Omental fat pad (tissue), 4 donors: ENCODE measurements at places on chromosomes 5 and 9.

DNA sequence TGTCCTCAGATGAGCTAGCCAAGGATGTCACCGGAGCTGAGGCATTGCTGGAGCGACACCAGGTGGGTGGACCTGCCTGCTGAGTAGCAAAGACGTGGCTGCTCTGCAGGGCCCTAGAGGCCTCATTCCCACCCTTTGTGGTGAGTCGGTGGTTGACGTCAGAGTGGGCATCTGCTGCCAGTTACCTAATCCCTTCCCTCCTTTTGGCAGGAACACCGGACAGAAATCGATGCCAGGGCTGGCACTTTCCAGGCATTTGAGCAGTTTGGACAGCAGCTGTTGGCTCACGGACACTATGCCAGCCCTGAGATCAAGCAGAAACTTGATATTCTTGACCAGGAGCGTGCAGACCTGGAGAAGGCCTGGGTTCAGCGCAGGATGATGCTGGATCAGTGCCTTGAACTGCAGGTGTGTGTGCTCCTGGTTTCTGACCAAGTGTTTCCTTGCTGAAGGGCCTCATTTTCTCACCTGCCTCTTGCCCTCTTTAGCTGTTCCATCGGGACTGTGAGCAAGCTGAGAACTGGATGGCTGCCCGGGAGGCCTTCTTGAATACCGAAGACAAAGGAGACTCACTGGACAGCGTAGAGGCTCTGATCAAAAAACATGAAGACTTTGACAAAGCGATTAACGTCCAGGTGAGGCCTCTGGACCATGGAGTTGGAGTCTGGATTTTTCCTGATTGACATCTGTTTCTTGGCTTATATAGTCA, 48.9 kb downstream of the DYNC2I2 start:
- peak; percentile 28 for DNase-seq

GRCh38 chr5:38414348-38414747, 142.1 kb downstream of the LIFR start:
- no peak for DNase-seq

DNA sequence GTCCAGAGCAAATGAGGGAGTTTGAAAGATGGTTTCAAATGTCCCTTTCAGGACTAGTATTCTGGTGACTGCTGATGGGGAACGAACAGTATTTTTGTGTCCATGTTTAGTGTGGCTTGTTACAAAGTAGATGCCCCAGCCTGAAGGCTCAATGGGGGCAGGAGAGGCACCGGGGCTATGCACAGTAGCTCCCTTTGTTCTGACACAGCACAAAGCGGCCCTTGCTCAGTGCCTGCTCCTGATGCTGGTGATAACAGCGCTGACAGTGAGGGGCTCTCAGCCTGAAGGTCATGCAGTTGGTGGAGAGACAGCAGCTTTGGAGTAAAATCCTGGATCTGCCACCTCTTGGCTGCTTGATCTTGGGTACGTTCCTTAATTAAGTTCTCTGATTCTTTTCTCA, 188.9 kb downstream of the SLIT3 start:
- no peak for DNase-seq

- DNase-seq, result no peak
These were observed 150.0 kb downstream of the NSG2 start for GRCh38 chr5:174195517-174195916.

GRCh38 chr5:12242950-12243888, 339.0 kb upstream of the CTNND2 start:
- DNase-seq, result no peak

DNA sequence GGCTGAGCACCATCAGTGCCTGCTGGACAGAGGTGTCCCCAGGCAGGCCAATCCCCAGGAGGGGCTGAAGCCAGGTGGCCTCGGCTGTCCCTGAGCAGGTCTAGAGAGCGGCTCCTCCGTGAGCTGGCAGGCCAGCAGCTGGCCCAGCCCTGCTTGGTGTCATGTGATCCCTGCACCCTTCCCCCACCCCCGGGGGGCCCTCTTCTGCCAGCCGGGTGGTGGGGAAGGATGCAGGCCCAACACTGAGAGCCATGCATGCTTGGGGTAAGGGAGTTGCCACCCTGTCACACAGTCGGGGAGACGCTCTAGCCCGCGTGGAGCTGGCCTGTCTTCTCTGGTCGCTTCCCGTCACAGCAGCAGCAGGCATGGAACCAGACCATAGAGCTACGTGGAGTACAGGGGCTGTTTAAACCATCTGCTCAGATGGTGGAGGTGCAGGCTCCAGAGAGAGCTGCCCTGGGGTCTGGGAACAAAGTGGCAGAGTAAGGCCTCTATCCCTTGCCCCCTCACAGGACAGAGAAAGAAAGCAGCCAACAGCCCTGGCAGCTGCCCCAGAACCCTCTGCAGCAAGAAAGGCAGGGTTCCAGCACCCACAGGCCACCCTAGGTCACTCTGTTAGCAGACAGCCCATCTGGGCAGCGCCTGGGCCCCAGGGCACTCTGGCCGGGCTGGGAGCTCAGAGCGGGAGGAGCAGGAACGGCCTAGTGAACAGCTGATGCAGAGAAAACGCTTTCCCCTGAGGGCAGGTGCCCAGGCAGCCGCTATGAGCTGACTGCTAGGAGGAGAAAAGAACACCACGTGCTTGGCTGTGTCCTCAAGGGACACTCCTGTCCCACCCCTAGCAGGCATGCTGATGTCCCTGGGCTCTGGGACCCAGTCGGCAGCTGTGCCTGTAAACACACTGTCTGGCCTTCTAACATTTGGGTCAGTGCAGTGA, 6.8 kb downstream of the RALGDS start:
- no peak for DNase-seq

GRCh38 chr5:43041669-43042175, 1.6 kb upstream of the ANXA2R start:
- no peak for DNase-seq

- DNase-seq, result no peak
These were observed 12.6 kb downstream of the FOXD1 start for GRCh38 chr5:73435759-73436534.

DNA sequence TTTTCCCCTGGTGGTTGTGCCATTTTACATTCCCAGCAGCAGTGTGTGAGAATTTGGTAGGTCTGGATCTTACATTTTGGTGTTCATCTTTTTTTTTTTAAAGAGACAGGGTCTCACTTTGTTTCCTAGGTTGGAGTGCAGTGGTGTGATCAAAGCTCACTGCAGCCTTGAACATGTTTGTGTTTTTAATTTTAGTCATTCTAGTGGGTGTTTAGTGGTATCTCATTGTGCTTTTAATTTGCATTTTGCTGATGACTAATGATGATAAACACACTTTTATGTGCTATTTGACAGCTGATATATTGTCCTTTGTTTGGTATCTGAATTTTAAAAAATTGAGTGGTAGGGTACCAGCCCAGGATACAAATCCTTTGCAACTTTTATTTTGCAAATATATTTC, 53.4 kb upstream of the POMT1 start:
- no peak for DNase-seq

DNA sequence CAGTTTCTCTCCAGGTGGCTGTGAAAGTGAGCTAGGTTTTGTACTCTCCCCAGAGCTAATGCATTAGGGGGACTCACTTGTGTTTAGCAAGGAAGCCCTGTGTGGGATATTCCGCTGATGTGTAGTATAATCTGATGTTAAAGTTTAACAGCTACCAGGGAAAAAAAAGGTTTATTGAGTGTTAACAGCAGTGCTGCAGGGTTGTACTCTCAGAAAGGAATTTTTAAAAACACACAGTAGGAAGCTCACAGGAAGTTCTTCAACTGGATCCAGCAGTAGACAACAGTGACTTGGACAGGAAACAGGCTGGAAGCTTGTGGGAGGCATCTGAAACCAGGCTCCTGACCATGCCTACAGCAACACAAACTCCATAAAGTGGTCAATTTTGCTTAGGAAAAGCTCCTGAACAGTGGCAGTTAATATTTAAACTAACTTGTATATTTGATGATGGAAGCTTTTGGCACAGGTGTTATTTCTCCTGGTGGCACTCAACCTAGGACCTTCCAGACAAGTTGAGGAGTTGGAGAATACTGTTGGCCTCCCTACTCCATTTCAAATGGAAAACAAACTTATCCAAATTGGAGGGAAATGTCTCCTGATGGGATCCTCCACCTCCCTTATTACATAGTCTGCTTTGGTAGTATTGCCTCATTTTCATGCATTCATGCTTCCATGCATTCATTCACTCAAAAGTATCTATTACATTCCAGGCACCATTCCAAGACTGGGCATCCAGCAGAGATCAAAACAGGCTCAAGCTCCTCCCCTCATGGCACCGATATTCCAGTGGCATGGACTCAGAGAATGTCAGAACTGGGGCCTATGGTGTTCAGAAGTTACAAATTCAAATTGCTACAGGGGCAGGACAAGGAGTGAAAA, 54.7 kb downstream of the FOXD1 start:
- DNase-seq, result no peak

- DNase-seq, result no peak
These were observed 13.8 kb downstream of the CYFIP2 start for GRCh38 chr5:157279605-157280239.

GRCh38 chr5:130102960-130103359, 198.7 kb downstream of the CHSY3 start:
- DNase-seq, result no peak

- DNase-seq, result no peak
These were observed 12.9 kb upstream of the SLC34A1 start for GRCh38 chr5:177371120-177372033.

GRCh38 chr5:167049043-167049663, 1242.3 kb upstream of the WWC1 start:
- DNase-seq, result no peak

DNA sequence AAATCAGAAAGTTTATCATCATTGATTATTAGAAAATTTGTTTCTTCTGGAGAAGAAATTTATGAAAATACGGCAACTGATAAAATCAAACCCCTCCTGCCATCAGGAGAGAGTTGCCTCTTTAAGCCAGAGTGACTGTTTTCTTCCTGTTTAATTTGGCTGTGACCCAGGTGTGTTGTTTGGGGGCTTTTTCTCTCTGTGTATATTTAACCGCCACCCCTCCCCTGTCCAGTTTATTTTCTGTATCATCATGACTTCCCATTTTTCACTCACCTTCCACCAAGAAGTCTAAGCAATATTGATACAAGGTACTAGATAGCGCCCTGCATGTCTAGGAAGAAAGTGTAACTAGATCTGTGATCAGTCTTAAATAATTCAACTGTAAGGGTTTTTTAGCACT, 50.1 kb downstream of the FAM78A start:
- DNase-seq, result no peak

GRCh38 chr5:181163487-181164075, 16.2 kb downstream of the OR2V2 start:
- DNase-seq, result no peak

GRCh38 chr9:15738011-15738410, 185.2 kb downstream of the CCDC171 start:
- DNase-seq, result no peak

GRCh38 chr5:137223324-137224295, 275.5 kb downstream of the SPOCK1 start:
- no peak for DNase-seq

- no peak for DNase-seq
These were observed 254.6 kb upstream of the SLC24A2 start for GRCh38 chr9:20043461-20043860.

- DNase-seq, result no peak
These were observed 110.2 kb upstream of the EGFLAM start for GRCh38 chr5:38148021-38148625.

GRCh38 chr5:149680810-149681221, 49.3 kb upstream of the PPARGC1B start:
- DNase-seq, result no peak

DNA sequence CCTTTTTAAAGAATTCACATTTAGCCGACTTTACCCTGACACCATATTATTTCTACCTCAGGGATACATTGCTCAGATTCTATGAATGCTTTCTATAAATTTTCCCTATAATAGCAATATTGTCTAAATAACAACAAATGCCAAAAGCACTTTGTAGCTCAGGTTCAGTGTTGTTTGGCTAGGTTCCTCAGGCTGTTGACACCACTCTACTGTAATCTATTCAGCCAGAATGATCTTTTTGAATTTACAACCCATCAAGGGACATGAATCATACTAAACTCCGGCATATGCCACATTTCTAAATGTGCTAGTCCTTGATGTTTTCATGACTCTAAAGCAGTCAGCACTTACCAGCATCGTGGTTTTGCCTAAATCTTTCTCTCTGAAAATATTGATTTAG, 641.5 kb upstream of the CDH10 start:
- DNase-seq, result no peak

- DNase-seq, result no peak
These were observed 2.3 kb downstream of the TTF1 start for GRCh38 chr9:132404228-132404881.

GRCh38 chr5:76482984-76483383, 79.9 kb downstream of the IQGAP2 start:
- no peak for DNase-seq

DNA sequence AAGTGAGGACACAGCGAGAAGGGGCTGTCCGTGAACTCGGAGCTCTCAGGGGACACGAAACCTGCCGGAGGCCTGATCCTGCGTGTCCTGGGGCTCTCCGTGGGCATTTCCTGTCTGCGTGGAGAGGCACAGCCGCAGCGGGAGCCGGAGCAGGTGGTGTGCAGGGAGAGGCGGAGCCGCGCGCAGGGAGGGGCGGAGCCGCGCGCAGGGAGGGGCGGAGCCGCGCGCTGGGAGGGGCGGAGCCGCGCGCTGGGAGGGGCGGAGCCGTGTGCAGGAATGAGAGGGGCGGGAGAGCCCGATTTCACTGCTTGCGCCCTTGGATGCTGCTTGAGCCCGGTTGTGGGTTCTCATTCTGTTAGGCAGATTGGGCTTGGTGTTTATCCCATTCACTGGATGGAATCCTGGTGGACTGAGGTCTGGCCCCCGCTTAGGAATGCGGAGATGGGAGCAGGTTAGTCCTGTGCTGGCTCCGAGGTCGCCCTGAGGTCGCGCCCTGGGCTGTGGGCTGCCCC, 26.7 kb downstream of the NDUFS6 start:
- no peak for DNase-seq

GRCh38 chr9:133731876-133732638, 6.1 kb downstream of the SARDH start:
- DNase-seq, result peak; percentile 6

DNA sequence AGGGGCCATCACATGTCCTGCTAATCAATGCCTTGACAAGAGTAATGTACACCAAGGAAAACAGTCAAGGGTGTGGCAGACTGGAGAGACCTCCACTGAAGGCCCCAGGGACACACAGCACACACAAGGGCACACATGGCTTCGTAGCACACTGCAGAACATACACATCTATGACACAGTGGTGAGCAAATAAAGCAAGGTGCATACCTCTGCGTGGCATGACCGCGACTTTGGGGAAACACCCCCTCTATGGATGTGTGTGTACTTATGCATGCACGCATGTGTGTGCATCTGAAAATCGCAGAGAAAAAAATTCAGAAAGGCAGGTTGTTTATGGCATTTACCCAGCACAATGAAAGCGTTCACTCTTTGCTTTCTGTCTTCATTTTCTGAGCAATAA, 20.5 kb downstream of the SEMA4D start:
- DNase-seq, result no peak

- no peak for DNase-seq
These were observed 361.0 kb downstream of the NFIB start for GRCh38 chr9:13952906-13953305.
